ENCODE measurements at places on chromosomes 5 and 9.
A peak's percentile ranks its signal among the peaks of the same experiment; 100 is the strongest.

GRCh38 chr5:6180231-6180872 is 198.0 kb downstream of the MED10 start:
- no peak for DNase-seq

GRCh38 chr5:103503066-103503465 is 59.5 kb downstream of the NUDT12 start:
- no peak for DNase-seq

DNA sequence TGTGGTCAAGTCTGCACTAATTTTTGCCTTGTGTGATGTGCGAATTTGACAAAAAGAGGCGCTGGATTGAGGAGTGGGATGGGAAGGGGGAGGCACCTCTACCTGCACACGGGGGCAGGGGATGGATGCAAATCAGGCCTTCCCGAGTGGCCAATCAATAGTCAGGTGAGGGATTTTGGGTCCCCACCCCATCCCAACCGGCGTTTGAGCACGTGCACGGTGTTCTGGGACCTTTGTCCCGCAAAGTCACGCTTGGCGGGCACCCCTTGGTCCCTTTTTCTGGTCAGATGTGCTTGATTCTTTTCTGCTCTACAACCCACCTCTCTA is 685 bp upstream of the ADAMTS19 start:
- no peak for DNase-seq

- no peak for DNase-seq
These were observed 133.2 kb downstream of the ENTREP1 start for GRCh38 chr9:69458176-69458575.

GRCh38 chr9:134189145-134189469 is 24.7 kb upstream of the RNU6ATAC start:
- no peak for DNase-seq

- no peak for DNase-seq
These were observed 586.3 kb downstream of the RAB3C start for GRCh38 chr5:59169081-59169767.

- no peak for DNase-seq
These were observed 228.0 kb upstream of the KIF2A start for GRCh38 chr5:62077823-62078550.

GRCh38 chr5:151092762-151093161 is 11.9 kb upstream of the TNIP1 start:
- DNase-seq = no peak

- DNase-seq = no peak
These were observed 165.2 kb downstream of the ADAMTS12 start for GRCh38 chr5:33726422-33727165.

DNA sequence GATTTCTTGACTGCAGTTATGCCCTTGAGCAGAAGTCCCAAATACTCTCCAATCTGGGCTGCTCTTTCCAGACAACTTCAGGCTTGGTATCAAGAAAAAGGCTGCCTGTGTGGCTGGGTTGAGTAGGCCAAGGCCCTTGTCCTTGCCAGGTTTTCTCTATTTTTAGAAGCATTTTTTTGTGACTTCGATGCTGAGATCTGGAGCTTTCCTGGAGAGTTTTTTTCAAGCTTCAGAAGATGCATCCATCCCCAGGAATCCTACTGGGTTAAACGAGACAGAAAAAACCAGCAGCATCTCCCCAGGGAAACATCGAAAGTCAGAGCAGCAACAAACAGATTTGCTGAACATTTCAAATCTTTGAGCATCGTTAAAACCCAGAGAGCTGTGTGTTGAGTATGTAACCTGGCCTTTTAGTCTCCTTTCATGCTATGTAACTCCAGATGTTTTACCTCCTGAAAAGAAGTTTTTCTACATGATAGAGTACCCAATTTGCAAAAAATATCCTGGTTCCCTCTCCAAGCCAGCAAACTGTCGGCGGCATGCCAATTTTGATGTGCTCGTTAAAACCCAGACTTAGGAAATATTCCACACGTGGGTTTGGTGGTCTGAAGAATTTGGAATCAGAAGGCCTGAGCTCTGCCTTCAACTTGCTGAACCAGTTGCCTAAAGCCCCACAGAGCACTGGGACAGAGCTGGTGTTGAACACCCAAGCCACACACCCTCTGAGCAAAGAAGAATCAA is 98.1 kb upstream of the ALDH1B1 start:
- peak; percentile 20 for DNase-seq

- no peak for DNase-seq
These were observed 49.0 kb downstream of the SECISBP2 start for GRCh38 chr9:89367281-89367680.

- no peak for DNase-seq
These were observed 18.4 kb upstream of the FBP2 start for GRCh38 chr9:94612071-94612470.

- DNase-seq = no peak
These were observed 655 bp downstream of the TOR4A start for GRCh38 chr9:137278061-137278701.

DNA sequence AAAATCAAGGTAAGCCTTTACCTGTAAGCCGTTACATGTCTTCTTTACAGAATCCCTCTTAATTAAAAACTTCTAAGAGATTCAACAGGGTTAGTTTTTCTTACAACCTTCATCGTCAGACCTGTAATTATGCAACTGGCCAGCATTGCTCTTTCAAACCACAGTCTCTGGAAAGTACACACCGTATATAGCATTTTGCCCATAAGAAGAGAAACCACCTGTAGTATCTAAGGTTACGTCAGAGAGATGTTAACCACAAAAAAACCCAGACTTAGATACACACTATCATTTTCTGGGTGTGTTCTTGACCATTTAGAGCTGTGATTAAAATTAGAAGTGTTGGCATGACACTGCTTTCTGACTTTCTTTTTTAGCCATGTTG is 140.0 kb downstream of the MUSK start:
- no peak for DNase-seq
